CD14-positive monocyte (primary cell): ENCODE measurements at places on chromosomes 7 and 10. TPM values are rescaled to one million over a fixed set of nuclear protein-coding genes. Genes with fewer than 3 reads are reported as not detected.

DNA sequence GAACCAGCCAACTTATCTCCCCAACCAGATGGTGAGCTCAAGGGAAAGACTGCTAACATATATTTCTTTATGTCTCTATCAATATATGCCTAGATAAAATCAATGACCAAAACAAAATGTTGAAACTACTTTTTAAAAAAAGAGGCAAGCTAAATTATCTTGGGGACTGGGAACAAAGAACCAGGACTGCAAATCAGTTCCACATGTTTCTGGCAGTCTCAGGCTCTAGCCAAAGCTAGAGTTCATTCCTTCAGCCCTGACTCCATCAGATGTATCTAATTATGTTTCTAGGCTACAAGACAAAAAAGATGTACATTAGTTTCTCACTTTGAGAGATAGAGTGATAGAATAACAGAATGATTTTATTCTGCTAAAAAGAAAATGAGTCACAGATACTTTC is 1290.3 kb upstream of the SORCS1 start:
- no peaks in the 10 kb centered on the region for H3K36me3 ChIP-seq
- no peak overlapping the region for H3K4me3 ChIP-seq
- no peak overlapping the region for H3K27ac ChIP-seq
- no peak for DNase-seq
- H3K27me3 ChIP-seq = no peaks in the 10 kb centered on the region
- no peaks in the 10 kb centered on the region for H3K4me1 ChIP-seq

DNA sequence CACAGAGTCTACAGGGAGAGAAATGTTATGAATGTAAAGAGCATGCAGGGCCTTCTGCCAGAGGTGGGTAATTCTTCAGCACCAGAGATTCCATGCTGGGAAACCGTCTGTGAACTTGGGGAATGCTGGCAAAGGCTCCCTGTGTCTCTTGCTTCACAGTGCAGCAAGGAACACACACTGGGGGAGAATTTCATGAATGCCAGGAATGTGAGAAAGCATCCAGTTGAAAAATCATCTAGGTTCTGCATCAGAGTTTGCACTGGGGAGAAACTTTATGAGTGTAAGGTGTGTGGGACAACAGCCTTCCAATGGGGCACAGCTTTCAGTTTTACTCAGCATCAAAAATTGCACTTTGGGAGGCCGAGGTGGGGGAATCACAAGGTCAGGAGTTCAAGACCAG is 224.3 kb upstream of the IGFBP3 start:
- no peak overlapping the region for H3K27ac ChIP-seq
- no peaks in the 10 kb centered on the region for H3K27me3 ChIP-seq
- no peak overlapping the region for H3K4me3 ChIP-seq
- H3K4me1 ChIP-seq = no peaks in the 10 kb centered on the region
- no peaks in the 10 kb centered on the region for H3K36me3 ChIP-seq

DNA sequence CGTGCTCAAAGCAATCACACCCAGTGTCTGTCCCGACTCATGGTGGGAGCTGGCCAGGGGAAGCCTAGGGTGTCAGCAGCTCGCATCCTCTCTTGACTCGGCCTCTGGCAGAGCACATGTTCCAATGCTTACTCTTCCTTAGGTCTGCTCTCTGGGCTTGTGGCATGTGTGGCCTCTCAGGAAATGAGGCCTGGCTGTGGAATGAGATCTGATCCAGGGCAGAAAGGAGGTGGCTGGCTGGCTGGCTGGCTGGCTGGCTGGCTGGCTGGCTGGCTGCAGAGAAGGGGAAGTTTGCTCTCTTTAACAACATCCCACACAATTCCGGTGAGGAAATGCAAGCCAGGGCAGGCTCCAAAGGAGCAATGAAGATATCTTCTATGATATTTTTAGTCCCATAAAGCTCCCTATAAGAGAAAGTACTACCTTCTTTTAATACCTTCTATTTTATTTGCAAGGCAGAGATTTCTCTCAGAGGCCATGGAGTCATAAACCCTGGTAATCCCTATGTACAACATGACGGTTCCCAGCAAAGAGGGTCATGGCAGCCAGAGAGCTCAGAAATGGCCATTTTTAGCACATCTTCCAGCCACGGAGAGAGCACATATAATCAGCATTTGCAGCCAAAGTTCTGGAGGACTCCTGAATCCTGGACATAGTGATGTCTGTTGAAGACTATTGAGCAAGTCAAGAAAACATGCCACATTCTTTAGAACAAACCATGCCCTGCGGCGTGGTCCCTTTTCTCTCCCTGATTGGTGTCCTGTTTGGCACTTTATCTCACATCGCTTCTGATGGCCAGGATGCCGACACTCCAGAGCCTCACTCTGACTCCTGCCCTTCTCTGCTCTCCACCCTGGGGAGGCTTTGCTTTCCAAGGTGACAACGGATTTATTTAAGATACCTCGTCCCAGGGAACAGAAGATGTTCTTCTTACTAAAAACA is 153.7 kb downstream of the FANK1 start:
- no peak overlapping the region for H3K4me3 ChIP-seq
- no peaks in the 10 kb centered on the region for H3K27me3 ChIP-seq
- no peaks in the 10 kb centered on the region for H3K4me1 ChIP-seq

DNA sequence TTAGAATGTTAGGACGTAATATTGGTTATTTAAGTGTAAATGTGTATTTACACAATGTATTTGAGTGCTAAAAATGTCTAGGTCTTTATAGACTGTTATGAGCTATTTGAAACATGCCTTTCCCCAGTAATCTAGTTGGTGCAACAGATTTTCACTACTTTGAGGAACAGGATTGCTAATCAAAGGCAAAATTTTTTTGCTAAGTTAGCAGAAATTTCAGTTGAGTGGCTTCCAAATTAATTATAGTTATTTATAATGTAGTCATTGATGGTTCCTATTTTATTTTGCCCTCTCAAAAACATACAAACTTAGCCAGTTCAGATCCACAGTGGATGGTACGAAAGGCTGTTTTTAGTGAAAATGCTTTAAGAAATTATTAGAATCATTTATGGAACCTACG is 78.7 kb upstream of the LYZL2 start:
- no peak for DNase-seq
- H3K4me3 ChIP-seq = no peak overlapping the region
- no peak overlapping the region for H3K27ac ChIP-seq
- H3K27me3 ChIP-seq = no peaks in the 10 kb centered on the region
- peaks cover 14% of the 10 kb centered on the region for H3K4me1 ChIP-seq
- H3K36me3 ChIP-seq = no peaks in the 10 kb centered on the region

DNA sequence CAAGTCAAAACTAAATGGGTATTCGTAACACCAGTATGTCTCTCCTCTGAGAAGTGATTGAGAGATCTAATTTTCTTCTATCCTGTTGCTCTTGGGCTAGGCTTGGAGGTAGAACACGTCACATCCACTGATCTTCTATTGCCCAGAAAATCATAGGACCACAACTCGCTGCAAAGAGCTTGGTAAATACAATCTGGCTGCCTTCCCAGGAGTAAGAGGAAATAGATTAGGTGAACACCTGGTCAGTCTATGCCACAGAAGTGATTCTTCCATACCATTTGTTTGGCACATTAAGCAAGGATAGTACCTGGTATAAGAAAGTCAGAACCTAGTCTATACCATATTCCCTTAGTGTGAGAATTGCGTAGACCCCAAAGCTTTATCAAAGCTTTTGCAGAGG is 129.3 kb upstream of the PHYHIPL start:
- DNase-seq = no peak
- H3K4me3 ChIP-seq = no peak overlapping the region
- H3K4me1 ChIP-seq = no peaks in the 10 kb centered on the region
- no peaks in the 10 kb centered on the region for H3K36me3 ChIP-seq
- no peak overlapping the region for H3K27ac ChIP-seq

CUEDC2 gene
- 62.1 and 66.7 TPM in 2 replicates for polyA plus RNA-seq

DNA sequence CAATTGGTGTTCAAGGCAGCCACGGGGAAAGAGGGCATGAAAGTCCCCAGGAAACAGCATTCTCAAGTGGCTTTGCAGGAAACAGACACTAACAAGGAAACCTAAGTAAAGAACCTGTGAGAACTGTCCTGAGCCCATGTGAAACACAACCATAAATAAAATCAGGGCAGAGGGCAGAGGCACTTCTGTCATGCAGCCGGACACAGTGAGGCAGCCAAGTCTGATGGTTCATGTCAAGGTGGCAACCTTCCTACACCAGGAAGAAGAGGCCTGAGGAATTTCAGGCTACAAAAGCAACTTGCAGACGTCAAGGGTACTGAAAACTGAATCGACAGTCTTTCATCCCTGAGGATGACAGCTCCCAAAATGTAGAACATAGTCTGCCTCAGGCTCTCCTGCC is 458.2 kb upstream of the NPVF start:
- H3K27me3 ChIP-seq = no peaks in the 10 kb centered on the region
- H3K4me3 ChIP-seq = no peak overlapping the region
- H3K27ac ChIP-seq = no peak overlapping the region
- no peaks in the 10 kb centered on the region for H3K4me1 ChIP-seq
- no peaks in the 10 kb centered on the region for H3K36me3 ChIP-seq

DNA sequence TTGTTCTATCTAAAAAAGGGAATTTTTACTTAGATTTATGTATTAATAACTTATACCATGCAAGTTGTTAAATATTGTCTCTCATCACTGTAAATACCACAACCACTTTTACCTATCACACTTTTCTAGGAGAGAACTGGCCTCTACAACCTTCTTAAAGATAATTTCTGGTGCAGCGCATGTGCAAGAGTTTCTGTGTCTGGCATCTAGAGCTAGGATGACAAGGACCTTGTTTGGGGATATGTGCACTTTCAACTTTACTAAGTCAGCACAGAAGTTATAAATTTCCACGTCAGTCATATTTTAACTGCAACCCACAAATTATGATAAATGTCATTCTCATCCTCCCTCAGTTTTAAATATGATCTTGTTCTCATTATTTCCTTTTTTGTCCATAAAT is 156.9 kb upstream of the ADCY1 start:
- DNase-seq = no peak
- no peaks in the 10 kb centered on the region for H3K4me1 ChIP-seq
- H3K27ac ChIP-seq = no peak overlapping the region

- no peak overlapping the region for H3K27ac ChIP-seq
- H3K4me1 ChIP-seq = no peaks in the 10 kb centered on the region
- H3K4me3 ChIP-seq = no peak overlapping the region
- H3K27me3 ChIP-seq = no peaks in the 10 kb centered on the region
- no peaks in the 10 kb centered on the region for H3K36me3 ChIP-seq
Observed at GRCh38 chr7:32436146-32436928, 53.8 kb downstream of the LSM5 start.
